ENCODE measurements at places on chromosomes 1 and 21.

DNA sequence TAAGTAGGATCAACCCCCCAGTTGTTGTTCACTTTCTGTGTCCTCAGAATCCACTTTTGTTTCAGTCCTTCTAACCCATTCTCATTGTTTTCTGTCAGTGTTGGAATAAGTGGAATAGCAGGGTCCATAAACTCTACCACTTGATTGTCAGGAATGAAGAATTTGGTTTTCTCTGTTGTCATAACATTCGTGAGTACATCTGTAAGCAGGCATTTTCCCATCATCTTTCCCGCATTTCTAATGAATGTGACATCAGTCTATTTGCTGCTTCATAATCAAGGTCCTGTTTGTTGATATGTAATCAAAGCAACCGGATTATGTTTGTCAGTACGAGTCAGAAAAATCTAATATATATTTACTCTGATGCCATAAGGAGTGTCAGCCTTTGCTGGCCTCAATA lies 147.1 kb downstream of the KIF26B start:
- no peak for DNase-seq

DNA sequence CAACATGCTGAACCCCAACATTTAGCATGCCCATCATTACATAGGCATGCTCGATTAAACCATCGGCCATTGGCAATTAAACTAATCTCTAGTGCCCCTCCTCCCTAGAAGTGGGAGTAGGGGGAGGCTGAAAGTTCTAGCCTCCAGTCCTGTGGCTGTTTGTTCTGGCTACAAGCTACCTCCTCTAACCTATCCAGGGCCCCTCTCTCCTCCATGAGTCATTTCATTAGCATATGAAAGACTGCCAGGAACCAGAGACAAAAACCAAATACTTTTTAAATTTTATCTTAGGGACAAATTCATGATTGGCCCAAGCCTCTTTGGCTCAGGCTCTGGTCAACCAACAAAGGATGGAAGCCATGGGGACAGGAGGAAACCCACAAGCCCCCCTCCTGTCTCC lies 231.1 kb downstream of the CACNA1E start:
- no peak for DNase-seq

DNA sequence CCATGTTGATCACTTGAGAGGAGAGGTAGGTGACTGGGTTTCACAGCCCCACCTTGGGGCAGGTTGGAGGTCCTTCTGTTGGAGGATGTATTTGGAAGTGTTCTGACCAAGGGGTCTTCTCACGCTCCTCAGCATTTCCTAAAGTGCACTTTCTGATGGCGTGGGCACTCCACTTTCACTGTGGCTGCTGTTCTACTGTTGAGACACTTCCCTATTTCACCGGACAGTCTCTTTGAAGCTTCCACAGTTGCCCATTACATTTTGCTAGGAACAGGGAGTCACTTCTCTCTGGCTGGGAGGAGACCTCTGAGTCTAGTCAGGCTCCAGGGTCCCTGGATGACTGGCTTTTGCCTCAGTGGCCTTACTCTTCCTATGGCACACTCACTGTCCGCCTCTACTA lies 180.0 kb upstream of the LMO4 start:
- DNase-seq: no peak

- DNase-seq: no peak
Observed at GRCh38 chr1:199877526-199878384, 149.8 kb upstream of the NR5A2 start.

DNA sequence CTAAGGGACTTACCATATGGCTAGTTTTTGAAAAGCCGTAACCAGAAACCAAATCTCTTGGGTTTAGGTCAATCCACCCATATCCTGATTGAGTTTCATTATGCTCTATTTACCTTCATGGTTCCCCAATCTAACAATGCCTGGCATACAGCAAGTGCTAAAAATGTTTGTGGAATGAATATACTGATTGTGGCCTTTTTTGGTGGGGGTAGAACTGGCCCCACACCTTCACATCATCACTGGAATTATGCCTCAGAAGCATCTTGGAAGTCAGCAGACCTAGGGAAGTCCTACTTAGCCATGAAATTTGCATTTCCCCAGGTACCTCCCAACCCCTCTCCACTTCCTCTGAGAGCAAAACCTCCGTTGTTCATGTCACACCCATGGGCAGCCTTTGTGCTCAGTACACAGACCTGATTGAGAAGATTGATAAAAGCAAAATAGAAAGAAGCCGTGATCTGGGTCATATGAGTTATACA lies 17.8 kb upstream of the SLAMF1 start:
- DNase-seq: peak; percentile 73

- DNase-seq: no peak
Observed at GRCh38 chr21:45013260-45013841, 61.0 kb upstream of the ADARB1 start.

GRCh38 chr1:7770669-7770996 lies 463 bp upstream of the VAMP3 start:
- no peak for DNase-seq

DNA sequence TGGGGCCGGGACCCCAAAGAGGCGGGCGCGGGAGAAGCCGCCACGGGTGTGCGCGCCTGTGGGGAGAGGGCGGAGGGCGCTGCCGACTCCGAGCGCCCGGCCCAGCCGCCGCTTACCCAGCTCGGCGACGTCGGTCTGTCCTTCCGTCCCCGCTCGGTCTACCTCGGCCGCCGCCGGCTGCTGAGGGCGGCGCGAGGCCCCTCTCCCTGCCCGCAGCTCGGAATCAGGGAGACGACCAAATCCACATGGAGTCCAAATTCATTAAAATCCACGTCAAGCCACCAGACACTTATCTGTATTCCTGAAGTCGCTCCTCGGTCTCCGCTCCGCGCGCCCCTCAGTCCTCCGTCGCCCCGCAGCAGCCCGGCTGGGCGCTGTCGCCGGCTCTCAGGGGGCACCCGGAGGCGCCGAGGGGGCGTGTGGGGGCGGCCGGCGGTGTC lies 637 bp downstream of the PLXNA2 start:
- peak; percentile 66 for DNase-seq

GRCh38 chr1:226092965-226093364 lies 30.4 kb downstream of the H3-3A start:
- no peak for DNase-seq
